ENCODE measurements at places on chromosomes 12 and 14.

GRCh38 chr12:102970780-102971179 is 13.3 kb downstream of the ASCL1 start:
- no peak for DNase-seq

- DNase-seq, result no peak
Observed at GRCh38 chr12:109020796-109021380, at the start of gene SVOP. Gene SVOP, minus strand, starts transcription at chr12:109021068. Its CDS starts 200 bp downstream, at chr12:109020868.

DNA sequence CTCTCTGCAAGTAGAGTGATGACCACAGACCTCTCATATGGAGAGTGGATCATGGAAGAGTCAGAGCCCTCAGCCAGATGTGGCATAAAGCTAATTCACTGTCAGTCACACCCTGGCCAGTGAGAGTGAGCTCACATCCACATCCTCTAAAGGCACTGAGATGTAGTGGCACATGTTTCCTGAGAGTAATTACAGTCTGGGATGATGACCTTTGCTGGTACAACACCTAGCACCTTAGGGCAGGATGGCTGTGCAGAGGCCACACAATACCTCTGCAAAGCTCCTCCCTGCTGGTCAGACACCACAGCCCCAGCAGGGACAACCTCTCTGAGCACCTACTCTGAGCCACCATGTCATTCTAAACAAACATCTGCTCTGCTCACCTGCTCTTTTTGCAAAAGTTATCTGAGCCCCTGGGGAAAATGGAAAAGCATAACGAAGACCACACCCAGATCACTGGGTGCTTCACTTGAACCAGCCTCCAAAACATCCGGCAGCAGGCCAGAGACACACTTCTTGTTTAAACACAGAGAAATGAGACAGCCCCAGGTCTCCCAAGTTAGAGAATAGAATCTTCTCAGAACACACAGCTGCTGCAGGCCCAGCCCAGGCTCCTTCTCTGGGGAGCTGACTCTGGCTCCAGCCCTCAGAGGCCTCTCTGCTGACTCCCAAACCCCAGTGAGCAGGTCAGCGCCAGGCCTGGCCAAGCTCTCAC is 30.3 kb downstream of the PITPNM2 start:
- no peak for DNase-seq

DNA sequence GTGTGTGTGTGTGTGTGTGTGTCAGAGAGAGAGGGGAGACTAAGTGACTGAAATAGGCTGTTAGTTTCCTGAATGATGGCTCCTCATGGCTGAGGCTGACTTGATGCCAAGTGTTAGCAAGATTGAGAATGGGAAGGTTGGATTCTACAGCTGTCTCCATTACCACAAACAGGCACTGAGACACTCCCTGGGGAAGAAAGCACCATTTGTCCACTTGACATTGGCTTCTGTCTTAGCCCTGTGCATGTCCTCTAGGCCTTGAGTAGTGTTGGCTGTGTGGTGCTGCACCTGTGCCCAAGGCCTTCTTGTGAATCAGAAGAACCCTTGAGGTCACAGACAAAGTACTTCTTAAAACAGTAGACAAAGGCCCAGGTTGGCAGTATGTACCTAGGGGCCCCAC is 15.6 kb downstream of the ERG28 start:
- no peak for DNase-seq

GRCh38 chr12:26010293-26010821 is 51.9 kb downstream of the RASSF8 start:
- DNase-seq, result no peak

DNA sequence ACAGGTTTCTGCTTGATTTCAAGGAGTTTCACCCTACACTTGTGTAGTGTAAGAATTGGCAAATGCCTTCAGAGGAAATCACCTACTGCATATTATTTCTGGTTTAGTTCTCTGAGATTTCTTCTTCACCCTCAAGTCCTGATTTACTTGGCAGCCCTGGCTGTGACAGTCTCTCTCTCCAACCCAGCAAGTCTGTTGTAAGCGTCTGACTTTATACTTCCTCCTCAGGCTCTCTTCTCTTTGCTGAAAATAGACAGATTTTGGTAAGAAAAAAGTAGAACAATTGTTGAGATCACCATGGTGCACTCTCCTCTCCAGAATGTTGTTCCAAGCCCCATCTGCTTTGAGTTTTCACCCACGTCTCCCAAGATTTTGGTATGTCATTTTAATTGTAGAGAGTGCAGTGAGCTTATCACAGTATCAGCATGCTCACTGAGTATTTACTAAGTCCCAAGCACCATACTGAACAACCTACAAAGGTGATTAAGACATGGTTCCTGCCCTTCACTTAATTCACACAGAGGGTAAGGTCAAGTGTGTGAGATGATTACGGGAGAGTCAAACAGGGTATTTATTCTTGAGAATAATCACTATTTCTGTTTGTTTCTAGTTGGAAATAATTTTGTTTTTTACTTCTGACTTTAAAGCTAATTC is 148.7 kb downstream of the MDGA2 start:
- DNase-seq, result no peak

DNA sequence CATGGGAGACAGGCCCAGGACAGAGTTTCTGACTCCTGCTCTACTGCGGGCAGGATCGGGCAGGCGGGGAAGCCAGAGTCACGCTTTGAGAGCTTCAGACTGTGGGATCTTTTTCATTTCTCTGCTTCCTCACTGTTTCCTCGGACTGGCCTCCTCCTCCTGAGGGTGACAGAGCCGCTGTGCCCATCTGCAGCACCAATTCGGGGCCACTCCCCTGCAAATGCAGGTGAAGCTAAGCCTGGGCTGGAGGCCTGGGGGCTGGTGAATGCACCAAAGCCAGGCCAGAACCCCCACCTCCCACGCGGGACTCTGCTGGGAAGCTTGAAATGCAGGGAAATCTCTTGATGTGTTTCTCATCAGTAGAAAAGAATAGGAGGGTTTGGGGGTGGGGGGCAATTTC is 77.5 kb downstream of the FOXN3 start:
- no peak for DNase-seq

GRCh38 chr12:31524791-31525495 is 66.0 kb downstream of the DENND5B start:
- no peak for DNase-seq

DNA sequence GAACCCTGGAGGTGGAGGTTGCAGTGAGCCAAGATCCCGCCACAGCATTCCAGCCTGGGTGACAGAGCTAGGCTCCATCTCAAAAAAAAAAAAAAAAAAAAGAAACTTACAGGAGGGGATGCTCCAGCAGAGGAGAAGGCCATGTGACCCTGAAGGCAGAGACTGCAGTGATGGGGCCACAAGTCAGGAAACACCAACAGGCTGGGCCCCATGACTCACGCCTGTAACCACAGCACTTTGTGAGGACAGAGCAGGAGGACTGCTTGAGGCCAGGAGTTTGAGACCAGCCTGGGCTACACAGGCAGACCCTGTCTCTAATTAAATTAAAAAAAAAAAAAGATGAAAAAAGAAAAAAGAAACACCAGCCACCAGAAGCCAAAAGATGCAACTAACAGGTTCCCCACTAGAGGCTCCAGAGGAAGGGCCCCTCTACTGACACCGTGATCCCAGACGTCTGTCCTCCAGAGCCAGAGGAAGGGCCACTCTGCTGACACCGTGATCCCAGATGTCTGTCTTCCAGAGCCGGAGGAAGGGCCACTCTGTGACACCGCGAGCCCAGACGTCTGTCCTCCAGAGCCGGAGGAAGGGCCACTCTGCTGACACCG is 9.1 kb upstream of the GLT1D1 start:
- DNase-seq, result no peak

- DNase-seq, result no peak
Observed at GRCh38 chr12:28704477-28705169, 444.5 kb upstream of the FAR2 start.

DNA sequence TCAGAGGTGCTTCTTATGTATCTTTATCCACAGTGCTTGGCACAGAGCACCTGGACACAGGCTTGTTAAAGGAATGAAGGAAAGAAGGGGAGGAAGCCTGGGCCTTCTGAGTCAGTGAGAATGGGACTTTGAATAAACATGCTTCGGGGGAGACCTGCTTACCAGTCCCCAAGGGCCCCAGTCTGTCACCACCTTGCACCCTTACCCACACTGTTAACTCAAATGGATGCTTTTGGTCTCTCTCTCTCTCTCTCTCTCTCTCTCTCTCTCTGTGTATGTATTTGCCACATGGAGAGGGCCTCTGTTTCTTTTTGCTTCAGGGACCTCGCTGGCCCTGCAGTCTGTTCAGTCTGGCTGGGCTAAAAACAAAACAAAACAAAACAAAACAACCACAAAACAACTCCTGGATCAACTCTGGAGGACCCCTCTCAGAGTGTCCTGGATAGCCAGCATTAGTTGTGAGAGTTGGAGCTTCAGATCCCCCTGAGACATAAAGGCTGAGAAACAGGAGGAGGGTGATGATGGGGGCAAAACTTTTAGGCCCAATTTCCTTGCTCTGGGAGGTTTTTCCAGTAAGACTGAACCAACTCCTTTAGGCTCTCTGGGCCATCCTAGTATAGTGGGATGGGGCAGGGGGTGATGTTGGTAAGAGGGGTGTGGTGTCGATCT is 1.9 kb downstream of the KIF5A start:
- DNase-seq, result no peak

- DNase-seq, result no peak
Observed at GRCh38 chr12:91636721-91637120, 454.1 kb upstream of the DCN start.

GRCh38 chr14:92041203-92041602 is 1.3 kb upstream of the TRIP11 start:
- no peak for DNase-seq

GRCh38 chr12:114670291-114670980 is 13.5 kb downstream of the TBX3 start:
- DNase-seq, result no peak

GRCh38 chr12:87332987-87333726 is 696.0 kb downstream of the C12orf50 start:
- DNase-seq, result no peak

DNA sequence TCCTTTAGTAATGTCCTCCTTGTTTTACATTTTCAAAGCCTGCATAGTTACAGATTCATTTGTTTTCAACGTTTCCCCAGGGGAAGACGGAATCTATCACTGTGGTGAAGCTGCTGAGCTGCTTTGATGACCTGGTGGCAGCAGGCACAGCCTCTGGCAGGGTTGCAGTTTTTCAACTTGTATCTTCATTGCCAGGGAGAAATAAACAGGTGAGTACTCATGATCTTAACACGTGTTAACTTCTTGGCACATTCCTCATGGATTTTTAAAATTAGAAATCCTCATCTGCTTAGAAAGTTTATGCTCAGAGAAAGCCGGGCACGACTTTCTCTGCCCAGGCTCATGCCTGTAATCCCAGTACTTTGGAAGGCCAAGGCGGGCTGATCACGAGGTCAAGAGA is 44.5 kb downstream of the TECPR2 start:
- DNase-seq, result no peak

- DNase-seq, result no peak
Observed at GRCh38 chr14:54699735-54700134, 132.8 kb downstream of the SAMD4A start.

GRCh38 chr12:2408262-2408661 is 355.5 kb downstream of the CACNA1C start:
- no peak for DNase-seq

GRCh38 chr12:72105849-72106248 is 166.3 kb upstream of the TRHDE start:
- no peak for DNase-seq

- no peak for DNase-seq
Observed at GRCh38 chr12:1350055-1350933, 244.1 kb downstream of the FBXL14 start.

- DNase-seq, result no peak
Observed at GRCh38 chr12:12180575-12180974, 86.3 kb downstream of the LRP6 start.

DNA sequence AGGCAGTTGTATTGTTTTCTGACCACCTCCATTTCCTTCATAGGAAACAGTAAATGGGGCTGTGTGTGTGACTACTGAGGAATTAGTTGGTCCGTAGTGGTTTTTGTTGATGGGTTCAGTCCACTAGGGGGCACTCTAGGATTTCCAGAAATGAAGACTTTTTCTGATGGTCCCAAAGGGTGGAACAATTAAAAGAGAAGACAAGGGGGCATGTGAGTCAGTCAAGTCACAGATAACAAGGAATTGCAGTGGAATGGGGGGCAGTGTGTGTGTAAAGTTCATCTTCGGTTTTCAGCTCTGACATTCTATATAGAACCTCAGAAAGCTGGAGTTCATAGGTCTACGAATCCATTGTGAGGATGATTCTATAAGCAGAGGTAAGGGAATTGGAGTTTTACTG is 186.6 kb upstream of the OR4E1 start:
- no peak for DNase-seq

DNA sequence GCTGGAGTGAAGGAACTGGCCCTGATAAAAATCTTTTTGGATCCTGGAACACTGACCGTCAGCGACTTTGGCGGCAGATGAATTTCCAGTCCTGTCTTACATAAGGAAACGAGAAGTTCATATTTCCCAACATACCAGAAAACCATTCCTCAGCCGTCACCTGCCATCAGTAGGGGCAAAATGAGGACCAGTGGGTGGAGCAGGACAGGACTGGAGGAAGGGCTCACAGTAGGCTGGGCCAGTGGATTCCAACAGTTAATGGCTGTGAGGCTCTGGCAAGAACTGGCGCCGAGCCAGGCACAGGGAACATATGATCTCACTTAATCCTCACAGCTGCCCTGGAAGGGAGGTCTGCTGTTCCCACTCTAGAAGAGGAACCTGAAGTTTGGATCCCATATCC is 67.2 kb upstream of the FAM181A start:
- DNase-seq, result no peak

DNA sequence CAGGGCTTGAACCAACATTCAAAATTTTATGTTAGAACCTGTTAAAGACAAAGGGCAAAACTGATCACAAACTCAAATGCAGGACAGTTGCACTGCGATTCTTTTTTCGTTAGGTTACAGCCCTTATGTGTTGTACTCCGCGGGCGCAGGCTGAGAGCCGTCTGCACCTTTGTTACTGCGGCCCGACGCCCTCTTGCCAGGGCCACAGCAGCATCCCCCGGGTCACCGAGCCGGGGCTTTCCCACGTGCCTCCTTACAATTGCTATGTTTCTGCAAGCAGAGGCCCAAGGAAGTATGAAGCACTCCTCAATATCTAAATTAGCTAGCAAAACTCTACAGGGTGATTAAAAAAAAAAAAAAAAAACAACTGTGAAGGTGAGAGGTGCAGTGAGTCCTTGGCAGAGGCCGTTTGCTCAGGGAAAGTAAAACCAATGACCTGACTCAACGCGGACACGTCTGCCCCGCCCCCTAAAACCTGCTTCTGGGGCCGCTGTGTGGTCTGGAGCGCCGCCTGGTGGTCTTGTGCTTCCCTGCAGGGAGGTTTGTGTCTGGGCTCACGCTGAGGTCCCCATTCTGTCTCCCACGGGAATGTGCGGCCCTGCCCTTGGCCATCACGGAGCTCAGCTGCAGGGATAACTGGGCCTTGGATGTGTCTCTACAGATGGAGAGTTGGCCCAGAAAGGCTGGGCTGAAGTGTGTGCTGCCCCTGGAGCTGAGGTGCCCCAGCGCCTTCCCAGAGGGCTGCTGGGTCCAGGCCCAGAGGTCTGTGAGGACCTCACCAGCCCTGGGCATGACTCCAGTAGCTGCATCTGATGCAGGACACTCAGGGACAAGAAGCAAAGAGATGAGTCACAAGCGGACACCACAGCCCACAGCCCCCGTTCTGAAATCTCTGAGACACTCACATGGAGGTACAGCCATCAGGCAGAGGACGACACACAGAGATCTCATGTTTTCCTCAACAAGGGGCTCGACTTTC is 418.5 kb downstream of the TMEM121 start:
- DNase-seq, result no peak

- no peak for DNase-seq
Observed at GRCh38 chr12:113174461-113175384, 10.6 kb downstream of the DDX54 start.
